ENCODE measurements at places on chromosomes 1 and 21.
A peak's percentile ranks its signal among the peaks of the same experiment; 100 is the strongest.

- DNase-seq, result no peak
These were observed 49.1 kb upstream of the ZBTB40 start for GRCh38 chr1:22402356-22403053.

- DNase-seq, result no peak
These were observed 23.1 kb upstream of the UMODL1 start for GRCh38 chr21:42047821-42048613.

DNA sequence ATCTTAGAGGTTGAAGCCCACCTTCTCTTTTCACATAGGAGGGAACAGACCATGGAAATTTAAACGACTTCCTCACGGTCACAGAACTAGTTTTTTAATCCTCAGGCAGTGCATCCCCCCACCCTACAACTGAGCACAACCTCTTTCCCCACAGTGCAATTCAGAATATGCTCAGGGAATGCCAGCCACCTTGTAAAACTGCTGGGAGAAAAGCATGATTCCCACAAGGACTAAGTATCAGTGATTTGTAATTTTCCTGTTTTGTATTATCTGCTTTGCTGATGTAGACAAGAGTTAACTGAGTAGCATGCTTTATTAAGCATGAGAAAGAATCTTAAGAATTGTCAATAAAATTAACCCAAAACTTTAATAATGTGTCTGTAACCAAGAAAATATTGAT lies 23.8 kb downstream of the TMEM50A start:
- DNase-seq, result no peak

DNA sequence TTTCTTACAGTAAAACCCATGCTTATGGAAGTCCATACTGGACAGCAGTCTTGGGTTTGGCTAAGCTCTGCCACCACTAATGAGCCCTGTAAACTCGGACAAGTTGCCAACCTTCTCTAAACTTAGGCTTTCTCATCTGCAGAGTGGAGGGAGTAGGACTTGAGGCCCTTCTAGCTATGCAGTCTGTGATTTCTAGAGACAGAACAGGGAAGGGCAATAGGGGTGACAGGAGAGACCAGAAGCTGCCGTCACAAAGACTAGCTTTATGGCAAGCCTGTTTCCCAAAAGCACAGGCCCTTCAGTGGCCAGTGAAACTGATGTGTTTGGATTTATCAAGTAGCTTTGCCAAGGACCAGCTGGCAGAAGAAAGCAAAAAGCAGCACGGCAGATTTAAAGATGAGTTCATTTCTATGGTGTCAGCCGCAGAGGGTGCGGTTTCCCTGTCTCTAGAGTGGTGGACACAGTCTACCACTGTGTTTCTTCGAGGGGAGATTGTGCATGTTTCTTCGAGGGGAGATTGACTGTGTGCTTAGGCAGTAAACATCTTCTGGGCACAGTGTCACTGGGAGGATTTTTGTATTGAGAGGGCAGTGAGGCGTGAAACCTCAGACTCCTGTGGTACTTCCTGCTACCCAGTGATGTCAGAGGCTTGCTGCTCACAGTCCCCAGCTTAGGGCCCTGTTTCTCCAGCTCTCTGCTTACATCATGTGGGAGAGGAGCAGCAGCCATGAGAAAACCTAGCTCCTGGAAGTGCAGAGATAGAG lies 119.0 kb downstream of the ROR1 start:
- DNase-seq, result peak; percentile 12

GRCh38 chr1:228429007-228429406 lies 12.3 kb upstream of the TRIM17 start:
- DNase-seq, result no peak

GRCh38 chr1:39145331-39145965 lies 59.0 kb upstream of the MACF1 start:
- DNase-seq, result no peak

- DNase-seq, result no peak
These were observed 41.0 kb downstream of the MEGF6 start for GRCh38 chr1:3570066-3570986.

GRCh38 chr1:151942882-151943281 lies 33.6 kb upstream of the THEM4 start:
- DNase-seq, result no peak

GRCh38 chr1:44326024-44326701 lies 28.9 kb downstream of the ERI3 start:
- DNase-seq, result no peak

- no peak for DNase-seq
These were observed 123.3 kb downstream of the PCNX2 start for GRCh38 chr1:233172201-233172600.

Data from stimulated activated CD8-positive, alpha-beta memory T cell treated with anti-CD3 and anti-CD28 coated beads, Interleukin-7, amount 100 ng/mL, for 4 hours (primary cell).